ENCODE measurements at places on chromosomes 1 and 21. TPM values are rescaled to one million over a fixed set of nuclear protein-coding genes. Genes with fewer than 3 reads are reported as not detected.
A peak's percentile ranks its signal among the peaks of the same experiment; 100 is the strongest.

- DNase-seq: no peak
Measured at GRCh38 chr1:14969006-14969405, 184.5 kb upstream of the TMEM51 start.

GRCh38 chr1:224168859-224169380, 14.1 kb upstream of the DEGS1 start:
- peak; percentile 89 for DNase-seq

Gene S100A14
- total RNA-seq: 0.36 TPM

Gene CCDC30
- total RNA-seq: 4.7 TPM

- DNase-seq: no peak
Measured at GRCh38 chr1:96922181-96922580, 200.6 kb downstream of the PTBP2 start.

DNA sequence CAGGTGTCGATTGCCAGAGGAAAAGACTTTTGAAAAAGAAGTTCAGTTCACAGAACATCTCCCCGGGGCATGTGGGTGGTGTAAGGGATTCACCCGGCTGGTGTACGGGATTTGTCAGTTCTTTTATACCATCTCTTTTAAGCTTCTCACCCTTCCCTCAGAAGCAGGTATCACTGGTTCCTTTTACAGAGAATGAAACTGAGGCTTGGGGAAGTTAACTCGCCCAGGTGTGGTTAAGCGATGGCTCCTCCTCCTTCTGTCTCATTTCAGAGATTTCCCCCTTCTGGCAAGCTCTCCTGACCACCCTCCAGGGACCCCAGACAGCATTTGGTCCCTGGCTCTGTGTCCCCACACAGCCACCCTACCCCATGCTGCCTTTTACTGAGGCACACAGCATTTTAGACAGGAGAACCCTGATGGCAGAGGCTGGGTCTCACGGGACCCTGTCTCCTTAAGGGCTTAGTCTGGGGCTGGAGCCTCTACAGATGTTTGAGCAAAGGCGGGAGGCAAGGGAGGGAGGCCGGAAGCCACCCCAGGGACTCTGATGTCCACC, 2.8 kb upstream of the ECE1 start:
- DNase-seq: no peak

- DNase-seq: no peak
Measured at GRCh38 chr1:18922848-18923755, 20.7 kb upstream of the ALDH4A1 start.

Gene NHLH1
- total RNA-seq: under 0.01 TPM

Gene HLX
- 9.0 TPM for total RNA-seq

DNA sequence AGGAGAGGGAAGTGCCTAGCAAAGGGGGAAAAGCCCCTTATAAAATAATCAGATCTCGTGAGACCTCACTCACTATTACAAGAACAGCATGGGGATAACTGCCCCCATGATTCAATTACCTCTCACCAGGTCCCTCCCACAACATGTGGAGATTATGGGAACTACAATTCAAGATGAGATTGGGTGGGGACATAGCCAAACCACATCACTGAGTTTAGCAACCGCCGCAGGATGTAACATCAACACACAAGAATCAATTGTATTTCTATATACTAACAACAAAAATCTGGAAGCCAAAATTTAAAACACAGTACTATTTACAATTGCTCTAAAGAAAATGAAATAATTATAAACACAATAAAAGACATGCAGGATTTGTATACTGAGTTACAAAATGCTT, 21.9 kb downstream of the DIRAS3 start:
- DNase-seq: no peak

DNA sequence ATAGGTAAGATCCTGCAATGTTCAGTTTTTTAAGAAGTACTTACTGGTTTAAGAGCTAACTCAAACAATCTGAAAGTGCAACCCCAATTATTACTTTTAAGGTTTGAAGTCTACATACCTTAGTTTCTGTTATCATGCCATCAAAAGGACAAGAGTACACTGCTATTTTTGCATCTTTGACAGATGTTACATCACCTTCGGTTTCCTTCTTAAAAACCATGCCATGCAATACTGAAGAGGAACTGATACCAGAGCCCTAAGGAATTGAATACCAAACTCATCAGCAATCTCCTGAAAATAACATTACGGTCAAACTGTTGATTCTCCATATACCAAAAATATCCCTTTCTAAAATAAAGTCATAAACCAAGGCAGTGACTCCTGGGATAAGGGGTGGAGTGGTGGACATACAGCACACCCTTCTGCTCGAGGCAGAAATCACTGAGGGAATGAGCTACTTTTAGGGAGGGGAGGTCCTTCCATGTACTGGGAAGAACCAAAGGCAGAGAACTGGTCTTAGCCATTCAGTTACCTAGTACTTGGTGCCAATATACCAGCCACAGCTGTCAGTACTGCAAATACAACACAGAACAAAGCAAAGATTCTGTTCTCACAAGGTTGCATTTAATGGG, 8.5 kb downstream of the CCT8 start:
- no peak for DNase-seq

Gene GNAT2
- total RNA-seq: 0.29 TPM

- no peak for DNase-seq
Measured at GRCh38 chr1:231020139-231020601, 19.9 kb downstream of the FAM89A start.

DNA sequence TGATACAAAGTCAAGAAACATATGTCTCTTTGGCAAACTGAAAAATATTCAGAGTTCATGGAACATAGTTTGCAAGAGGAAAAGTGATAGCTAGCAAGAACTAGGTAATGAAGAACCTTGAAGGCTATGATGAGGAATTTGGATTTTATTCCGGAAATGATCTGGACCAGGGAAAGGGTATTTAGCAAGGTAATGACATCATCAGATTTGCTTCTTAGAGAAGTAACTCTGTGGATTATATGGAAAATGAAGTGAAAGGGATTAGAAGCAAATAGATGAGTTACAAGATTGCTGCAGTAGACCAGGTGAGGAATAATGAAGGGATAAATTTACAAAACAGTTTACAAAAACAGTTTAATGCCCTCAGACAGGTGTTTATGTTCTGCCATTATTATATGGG, 197.3 kb downstream of the RASAL2 start:
- no peak for DNase-seq

- DNase-seq: peak; percentile 2
Measured at GRCh38 chr1:42178249-42178648, 13.7 kb upstream of the GUCA2A start.

GRCh38 chr1:37868466-37868865, 9.1 kb upstream of the MTF1 start:
- DNase-seq: no peak

GRCh38 chr1:157137408-157138219, 581 bp downstream of the ETV3 start:
- DNase-seq: no peak

DNA sequence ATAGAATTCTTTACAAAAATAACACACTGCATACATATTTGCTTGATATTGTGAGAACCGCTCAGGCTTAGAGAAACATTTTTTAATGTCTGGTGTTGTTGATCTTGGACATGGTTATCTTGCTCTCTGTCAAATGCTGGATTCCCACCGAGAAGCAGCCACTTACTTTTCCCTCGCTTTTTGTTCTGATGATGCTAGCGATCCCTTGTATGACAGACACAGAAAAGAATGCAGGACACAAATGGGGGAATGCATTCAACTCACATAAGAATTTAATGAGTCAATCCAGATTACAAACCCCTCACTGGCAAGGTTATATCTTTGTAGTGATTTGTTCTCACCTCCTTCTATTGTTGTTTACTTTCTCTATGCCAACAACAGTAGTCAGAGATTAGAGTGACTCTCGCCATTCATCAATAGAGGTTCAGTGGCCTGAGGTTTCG, 76.8 kb upstream of the AKT3 start:
- DNase-seq: peak; percentile 92

Gene IVL
- total RNA-seq: not detected

DNA sequence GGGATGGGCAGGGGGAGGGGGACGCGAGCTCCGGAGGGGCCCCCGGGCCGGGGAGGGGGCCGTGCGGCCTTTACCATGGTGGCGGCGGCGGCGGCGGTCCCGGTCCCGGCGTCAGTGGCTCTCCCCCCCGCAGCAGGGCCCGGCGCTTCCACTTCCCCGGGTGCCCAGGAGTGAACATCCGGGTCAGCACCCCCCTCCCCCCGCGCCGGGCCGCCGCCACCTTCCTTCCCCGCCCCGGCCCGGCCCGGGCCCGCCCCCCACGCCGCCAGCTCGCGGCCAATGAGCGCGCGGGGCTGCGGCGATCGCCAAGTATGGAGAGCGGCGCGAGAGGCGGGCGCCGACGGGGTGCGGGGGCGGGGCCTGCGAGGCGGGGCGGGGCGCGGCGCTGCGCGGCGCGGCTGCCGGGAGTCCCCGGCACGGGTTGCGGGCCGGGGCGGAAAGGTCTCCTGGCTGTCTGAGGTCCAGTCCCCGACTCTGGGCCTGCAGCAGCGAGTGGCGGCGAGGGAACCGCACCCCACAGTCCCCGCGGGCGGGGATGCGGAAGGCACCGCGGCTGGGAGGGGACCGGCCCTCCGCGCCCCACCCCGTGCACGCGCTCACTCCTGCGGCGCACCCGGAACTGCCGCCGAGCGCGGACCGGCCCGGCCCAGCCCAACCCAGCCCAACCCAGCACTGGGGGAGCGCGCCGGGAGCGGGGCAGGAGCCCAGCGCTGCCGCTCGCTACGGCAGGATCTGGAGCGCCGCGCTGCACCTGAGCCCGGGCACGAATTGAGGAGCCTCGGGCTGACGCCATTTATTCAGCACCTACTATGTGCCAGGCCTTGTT, at the start of gene CAPZB:
Gene CAPZB, minus strand, starts transcription at position 178 of the 826 bp plus-strand sequence. Its CDS starts 101 bp downstream, at position 77.
- DNase-seq: peak; percentile 99

GRCh38 chr1:178959543-178960460, 65.9 kb upstream of the FAM20B start:
- no peak for DNase-seq

- no peak for DNase-seq
Measured at GRCh38 chr1:117710710-117711109, 104.9 kb downstream of the TENT5C start.

DNA sequence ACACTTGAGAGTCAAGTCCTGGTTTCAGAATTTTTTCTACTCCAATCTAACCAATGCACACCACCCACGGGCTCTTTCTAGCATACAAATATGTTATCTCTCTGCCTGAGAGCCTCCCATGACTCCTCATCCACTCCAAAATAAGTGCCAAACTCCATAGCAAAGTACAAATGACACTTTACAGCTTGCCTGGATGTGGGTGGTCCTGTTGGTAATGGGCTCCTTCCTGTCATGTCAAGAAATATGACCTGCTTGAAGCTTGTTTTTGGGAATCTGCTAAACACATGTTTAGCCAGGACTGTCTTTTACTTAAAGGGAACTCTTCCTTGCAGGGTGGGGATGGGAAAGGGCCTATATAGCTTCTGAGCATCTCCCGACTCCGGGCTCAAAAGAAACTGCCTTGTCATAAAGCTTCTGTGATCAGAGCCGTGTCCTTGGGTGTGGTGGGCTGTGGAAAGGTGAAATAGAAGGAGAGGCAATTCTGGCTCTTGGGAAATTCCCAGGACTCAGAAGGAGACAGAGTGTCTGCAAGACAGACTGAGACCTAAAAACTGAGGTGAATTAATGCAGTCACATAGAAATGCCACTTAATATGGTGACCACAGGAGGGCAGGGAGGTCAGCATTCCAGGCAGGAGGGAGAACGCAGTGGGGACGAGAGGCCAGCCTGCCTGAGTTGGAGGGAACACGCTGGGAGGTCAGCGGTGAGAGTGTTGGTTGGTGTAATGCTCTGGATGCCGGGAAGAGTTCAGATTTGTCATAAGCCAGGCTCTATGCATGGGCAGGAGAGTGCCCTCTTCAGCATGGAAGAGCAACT, 6.1 kb upstream of the IGFN1 start:
- peak; percentile 97 for DNase-seq

- peak; percentile 11 for DNase-seq
Measured at GRCh38 chr1:20442920-20443625, 42.9 kb downstream of the CAMK2N1 start.

Gene PIK3C2B
- 0.36 TPM for total RNA-seq

Gene CNR2
- total RNA-seq: not detected

GRCh38 chr1:236160540-236161127, 18.3 kb downstream of the GPR137B start:
- DNase-seq: no peak

Gene NBPF3
- 12.4 TPM for total RNA-seq

Gene ANP32E
- 13.8 TPM for total RNA-seq

GRCh38 chr1:60162936-60163335, 89.4 kb upstream of the C1orf87 start:
- DNase-seq: no peak

Measured in osteoblast (primary cell).